Substantia nigra (tissue), 51 donors: ENCODE measurements at places on chromosomes 3 and 15.

DNA sequence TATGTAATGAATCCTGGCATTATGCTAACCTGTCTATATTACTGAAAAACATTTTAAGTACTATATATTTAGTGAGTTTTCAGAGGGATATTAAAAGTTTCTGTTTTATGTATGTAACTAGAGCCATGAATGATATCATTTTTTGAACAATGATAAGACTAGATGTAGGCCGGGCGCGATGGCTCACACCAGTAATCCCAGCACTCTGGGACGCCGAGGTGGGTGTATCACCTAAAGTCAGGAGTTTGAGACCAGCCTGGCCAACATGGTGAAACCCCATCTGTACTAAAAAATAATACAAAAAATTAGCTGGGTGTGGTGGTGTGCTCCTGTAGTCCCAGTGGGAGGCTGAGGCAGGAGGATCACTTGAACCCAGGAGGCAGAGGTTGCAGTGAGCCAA, 34.1 kb downstream of the DHX36 start:
- no peak for DNase-seq

DNA sequence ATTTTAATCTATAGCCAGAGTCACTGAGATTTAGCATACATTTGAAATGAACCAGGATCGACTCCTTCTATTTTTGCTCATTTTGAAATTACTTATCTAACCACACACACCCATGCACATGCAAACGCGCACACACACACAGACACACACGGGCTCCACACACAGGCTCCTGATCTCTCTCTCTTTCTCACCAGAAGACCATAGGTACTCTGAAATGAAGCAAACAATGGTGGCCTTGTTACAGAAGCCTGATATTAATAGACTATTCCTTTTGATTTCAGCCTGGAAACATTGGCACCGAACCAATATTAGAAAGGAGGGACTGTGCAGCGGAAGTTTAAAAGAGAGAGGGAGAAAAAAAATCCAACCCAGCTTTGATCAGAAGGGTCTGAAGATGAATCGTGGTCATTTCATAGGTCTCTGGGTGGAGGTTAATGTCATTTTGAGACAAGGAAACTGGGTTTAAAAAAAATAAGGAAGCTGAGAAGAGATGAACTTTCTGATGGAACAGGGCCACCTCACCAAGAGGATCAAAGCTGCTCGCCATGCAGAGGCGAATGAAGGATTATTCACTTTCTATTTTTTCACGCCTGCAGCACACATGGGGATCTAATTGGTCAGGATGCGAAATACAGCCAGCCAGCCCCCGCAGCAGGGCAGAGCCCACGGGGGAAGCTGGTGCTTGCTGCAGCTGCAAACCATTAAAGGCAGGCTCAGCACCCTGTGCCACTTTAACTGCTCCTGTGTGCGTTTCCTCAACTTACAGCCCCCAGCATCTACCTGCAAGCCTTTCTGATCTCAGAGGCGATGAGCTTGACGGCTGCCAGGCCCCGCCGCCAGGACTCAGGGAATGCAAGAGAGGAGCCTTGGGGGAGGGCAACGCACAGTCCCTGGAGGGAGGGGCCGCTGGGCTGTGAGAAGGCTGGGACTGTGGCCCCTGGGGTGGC, 88.8 kb downstream of the HES1 start:
- no peak for DNase-seq

DNA sequence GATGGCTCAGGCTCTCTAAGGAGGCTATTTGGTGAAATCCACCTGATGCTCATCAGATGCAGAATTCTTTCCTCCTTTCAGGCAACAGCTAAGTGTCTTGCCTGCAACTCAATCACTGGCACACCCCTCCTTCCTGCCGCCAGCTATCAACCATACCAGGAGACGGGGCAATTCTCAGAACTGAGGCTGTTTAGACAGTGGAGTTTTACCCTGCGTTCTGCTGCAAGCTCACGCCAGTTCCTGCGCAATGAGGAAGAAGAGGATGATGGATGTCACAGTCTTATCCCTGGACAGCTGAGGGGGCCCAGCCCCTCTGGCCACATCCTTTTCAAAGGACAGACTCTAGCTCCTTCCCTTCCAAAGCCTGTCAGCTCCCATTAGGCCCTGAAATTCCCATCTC, 7.0 kb upstream of the MANF start:
- DNase-seq: no peak

GRCh38 chr15:77870195-77871065, 207.1 kb downstream of the TBC1D2B start:
- DNase-seq: peak; percentile 12

- DNase-seq: no peak
Observed at GRCh38 chr3:156548902-156549301, 6.0 kb downstream of the SSR3 start.

- peak; percentile 14 for DNase-seq
Observed at GRCh38 chr3:185983495-185984141, 45.8 kb upstream of the TRA2B start.

DNA sequence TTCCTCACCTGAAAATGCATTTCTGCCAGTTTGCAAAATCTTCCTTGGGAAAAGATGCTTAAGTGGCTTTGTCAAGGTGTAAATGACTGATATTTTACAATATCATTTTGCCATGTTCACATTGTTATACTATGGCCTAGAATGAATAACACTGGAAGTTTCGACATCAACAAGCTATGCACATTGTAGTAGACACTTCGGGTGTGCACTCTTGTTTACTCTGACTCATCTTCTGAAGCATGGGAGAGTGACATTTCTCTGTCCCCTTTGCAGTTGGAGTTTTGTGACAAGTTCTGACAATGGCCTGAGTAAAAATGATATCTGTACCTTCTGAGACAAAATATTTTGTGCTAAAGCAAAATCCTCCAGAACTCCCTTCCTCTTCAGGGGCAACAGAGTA, 567.0 kb upstream of the RGMA start:
- DNase-seq: no peak

GRCh38 chr15:89998923-89999675, 2.0 kb upstream of the ZNF710 start:
- no peak for DNase-seq

GRCh38 chr3:60757724-60758123, 493.5 kb downstream of the FHIT start:
- no peak for DNase-seq

- no peak for DNase-seq
Observed at GRCh38 chr15:62999923-63000561, 42.5 kb upstream of the TPM1 start.

- DNase-seq: no peak
Observed at GRCh38 chr15:35000511-35000910, 12.4 kb upstream of the ZNF770 start.

- DNase-seq: no peak
Observed at GRCh38 chr3:100024520-100025303, 89.6 kb downstream of the FILIP1L start.

- no peak for DNase-seq
Observed at GRCh38 chr15:58852347-58852746, 81.1 kb downstream of the SLTM start.

DNA sequence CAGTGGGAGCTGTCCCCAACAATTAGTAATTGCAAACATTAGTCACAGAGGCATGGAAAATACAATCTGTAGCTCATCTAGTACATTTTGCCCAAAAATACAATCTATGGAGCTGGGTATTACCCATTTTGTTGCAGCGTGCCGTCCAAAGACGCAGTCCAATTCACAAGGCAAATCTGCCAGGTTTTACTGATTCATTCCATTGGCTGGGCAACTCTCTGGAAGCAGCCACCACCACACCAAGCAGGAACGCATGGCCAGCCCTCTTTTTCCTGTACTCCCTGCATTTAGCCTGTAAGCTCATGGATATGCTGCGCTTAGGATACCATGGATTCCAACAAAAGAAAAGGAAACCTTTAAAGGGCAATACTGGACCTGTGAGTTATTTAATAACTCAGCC, 60.5 kb upstream of the ARRDC4 start:
- no peak for DNase-seq

GRCh38 chr3:53192608-53193007, 31.6 kb downstream of the PRKCD start:
- DNase-seq: no peak

GRCh38 chr15:63909819-63910437, 76.2 kb upstream of the HERC1 start:
- no peak for DNase-seq

GRCh38 chr3:105598042-105598796, 231.5 kb downstream of the ALCAM start:
- DNase-seq: no peak

GRCh38 chr15:93059442-93059841, 29.6 kb downstream of the RGMA start:
- no peak for DNase-seq

- DNase-seq: no peak
Observed at GRCh38 chr3:134881305-134881704, 86.2 kb downstream of the EPHB1 start.

GRCh38 chr3:16496008-16496407, 17.5 kb downstream of the RFTN1 start:
- no peak for DNase-seq

GRCh38 chr3:66386925-66387650, 113.7 kb downstream of the LRIG1 start:
- DNase-seq: peak; percentile 33

DNA sequence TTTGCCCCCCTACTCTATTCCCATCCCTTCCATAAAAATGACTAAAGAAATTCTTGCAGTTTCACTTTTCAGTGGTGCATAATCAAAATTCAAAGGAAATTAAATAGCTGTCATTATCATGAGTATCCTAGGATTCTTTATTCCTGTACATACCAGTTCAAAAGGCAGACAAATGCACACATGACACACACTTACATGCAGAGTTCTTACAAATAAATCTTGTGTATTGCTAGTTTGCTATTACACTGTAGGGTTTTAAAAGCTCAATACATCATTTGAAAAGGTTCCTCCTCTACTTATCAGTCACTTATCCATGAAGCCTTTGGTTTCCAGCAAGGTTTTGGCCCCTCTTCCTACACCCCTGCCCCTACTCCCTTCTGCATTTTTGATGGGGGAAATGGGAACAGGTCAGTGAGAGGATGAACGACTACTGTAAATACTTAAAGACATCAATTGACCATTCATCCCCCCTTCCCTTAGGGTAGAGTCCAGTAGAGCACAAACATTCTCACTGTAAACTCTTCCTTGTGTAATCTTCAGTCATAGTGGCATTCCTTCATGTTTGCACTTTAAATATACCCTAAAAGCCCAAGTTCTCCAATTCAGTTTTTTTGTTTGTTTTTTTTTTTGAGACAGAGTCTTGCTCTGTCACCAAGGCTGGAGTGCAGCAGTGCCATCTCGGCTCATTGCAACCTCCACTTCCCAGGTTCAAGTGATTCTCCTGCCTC, 92.6 kb downstream of the SUCLG2 start:
- DNase-seq: no peak

DNA sequence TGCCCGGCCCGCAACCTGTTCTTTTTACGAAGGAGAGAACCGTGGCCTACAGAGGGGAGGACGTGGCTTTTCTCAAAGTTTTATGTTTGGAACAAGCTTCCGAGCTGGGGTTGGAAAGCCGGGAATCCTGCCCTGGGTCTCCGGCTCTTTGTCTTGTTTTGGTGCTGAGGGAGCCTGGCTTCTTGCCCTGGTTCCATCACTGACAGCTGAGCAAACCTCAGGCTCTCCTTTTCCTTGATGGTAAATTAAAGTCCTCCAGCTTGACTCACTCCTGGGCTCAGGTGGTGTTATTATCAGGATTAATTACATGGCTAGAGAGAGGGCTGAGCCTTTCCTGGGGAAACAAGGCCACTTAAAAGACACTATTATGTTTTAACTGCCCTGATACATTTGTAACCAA, 289.5 kb upstream of the RGMA start:
- DNase-seq: no peak

DNA sequence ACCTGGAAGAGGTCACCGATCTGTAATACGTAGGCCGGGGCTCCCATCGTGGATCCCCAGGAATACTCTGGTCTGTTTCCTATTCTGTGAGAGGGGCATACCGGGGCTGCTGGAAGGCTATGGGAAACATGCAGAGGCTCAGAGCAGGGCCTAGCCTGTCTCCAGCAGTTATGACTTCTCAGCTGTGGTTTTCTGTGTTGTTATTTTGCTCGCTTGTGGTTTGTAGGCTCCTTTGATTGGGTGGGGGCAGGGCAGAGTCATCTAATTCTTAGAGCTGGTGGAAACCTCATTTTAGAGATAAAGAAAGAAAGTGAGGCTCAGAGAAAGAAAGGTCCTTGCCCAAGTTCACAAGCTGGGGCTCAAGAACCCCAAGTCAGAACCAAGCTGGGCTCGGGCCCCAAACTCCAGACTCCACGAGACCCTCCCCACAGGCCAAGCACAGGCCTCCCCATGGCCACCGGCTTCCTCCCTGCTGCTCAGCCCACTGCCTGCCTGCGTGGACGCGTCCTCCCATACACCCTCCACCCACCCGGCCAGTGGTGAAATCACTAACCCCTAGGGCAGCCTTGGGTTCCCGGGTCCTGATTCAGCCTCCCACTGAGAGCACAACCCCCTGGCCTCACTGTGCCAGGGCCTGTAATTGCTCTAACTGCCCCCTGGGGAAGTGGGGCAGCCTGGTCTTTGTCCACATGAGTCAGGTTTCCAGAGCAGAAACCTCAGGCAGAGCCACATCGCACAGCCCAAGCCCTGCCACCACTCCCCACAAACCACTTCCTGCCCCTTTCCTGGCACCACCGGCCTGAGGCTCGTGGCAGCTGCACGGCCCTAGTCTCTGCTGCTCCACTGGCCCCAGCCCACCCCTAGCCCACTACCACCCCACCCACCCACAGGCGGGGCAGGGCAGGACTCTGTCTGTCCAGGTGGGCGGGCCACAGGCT, 270.8 kb downstream of the UACA start:
- peak; percentile 71 for DNase-seq

DNA sequence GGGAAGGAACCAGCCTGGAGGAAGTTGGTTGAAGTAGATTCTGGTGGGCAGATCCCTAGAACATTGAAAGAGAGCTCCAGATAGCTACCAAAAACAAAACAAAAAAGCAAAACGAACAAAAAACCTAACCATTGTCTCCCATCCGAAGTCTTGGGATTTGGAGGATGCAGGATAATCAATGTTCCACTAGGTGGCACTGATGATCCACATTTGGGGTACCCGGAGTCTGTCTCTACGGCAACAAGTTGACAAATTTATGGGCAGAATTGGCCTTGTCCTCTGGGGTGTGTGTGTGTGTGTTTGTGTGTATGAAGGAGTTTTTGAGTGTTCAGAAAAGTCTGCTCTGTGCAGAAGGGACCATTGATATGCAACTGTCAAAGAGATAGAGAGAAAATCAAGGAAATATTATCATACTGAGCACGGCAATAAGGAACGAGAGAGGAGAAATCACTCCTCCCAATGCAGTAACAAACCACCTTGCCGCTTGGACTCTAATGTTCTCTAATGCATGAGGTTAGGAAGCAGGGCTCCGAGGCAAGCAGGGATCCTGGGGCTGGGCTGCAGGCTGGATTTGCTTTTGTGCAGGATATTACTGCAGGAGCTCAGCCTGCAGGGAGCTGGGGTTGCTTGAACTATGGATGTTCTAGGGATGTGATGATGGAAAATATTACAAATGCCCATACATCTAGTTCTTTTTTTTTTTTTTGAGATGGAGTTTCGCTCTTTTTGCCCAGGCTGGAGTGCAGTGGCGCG, 59.8 kb upstream of the KLHL25 start:
- DNase-seq: no peak

GRCh38 chr3:194189243-194189791, 53.4 kb downstream of the HES1 start:
- no peak for DNase-seq
